A549 treated with dexamethasone at 1 μM for 4 hours (cell line): ENCODE measurements at places on chromosomes 16 and 17. TPM values are rescaled to one million over a fixed set of nuclear protein-coding genes. Genes with fewer than 3 reads are reported as not detected.

RAB37 gene
- total RNA-seq: 0.83 to 1.2 TPM (median 1.2 TPM) in 5 replicates

UNC13D gene
- total RNA-seq: 3.2 to 6.9 TPM (median 6.3 TPM) in 5 replicates

TMEM114 gene
- not detected in 5 replicates for total RNA-seq

NUPR1 gene
- 10.5 to 19.3 TPM (median 15.5 TPM) in 5 replicates for total RNA-seq

MEIOB gene
- 1.0 to 1.7 TPM (median 1.3 TPM) in 5 replicates for total RNA-seq

ZNF19 gene
- total RNA-seq: 1.4 to 1.8 TPM (median 1.5 TPM) in 5 replicates

CCL14 gene
- not detected in 5 replicates for total RNA-seq

AOC3 gene
- total RNA-seq: 0.86 to 2.0 TPM (median 1.1 TPM) in 5 replicates

WSB1 gene
- 56.8 to 82.7 TPM (median 74.2 TPM) in 5 replicates for total RNA-seq

LGALS9B gene
- not detected in 5 replicates for total RNA-seq

MYLK3 gene
- 0.02 to 0.09 TPM (median 0.03 TPM) in 4 of 5 replicates, not detected in the other for total RNA-seq

PRSS22 gene
- total RNA-seq: 0.35 to 1.5 TPM (median 0.65 TPM) in 5 replicates

TGFB1I1 gene
- total RNA-seq: 42.8 to 62.0 TPM (median 54.3 TPM) in 5 replicates

TEKT5 gene
- 0.15 to 0.17 TPM (median 0.16 TPM) in 3 of 5 replicates, not detected in the others for total RNA-seq

HOXB8 gene
- 5.3 to 6.8 TPM (median 5.9 TPM) in 5 replicates for total RNA-seq

PLLP gene
- total RNA-seq: 1.1 to 1.5 TPM (median 1.2 TPM) in 5 replicates

ADGRG3 gene
- 0.43 to 0.71 TPM (median 0.62 TPM) in 5 replicates for total RNA-seq

REXO5 gene
- total RNA-seq: 3.5 to 4.8 TPM (median 4.0 TPM) in 5 replicates

VPS35 gene
- 75.3 to 95.0 TPM (median 84.5 TPM) in 5 replicates for total RNA-seq

ALDH3A1 gene
- total RNA-seq: 804 to 1,194 TPM (median 832 TPM) in 5 replicates

KRT25 gene
- not detected in 5 replicates for total RNA-seq
